Caco-2 (cell line): ENCODE measurements at places on chromosomes 13 and 19. TPM values are rescaled to one million over a fixed set of nuclear protein-coding genes. Genes with fewer than 3 reads are reported as not detected.

The AMER2 gene
- total RNA-seq = not detected in 2 replicates

- DNase-seq = peak; percentile 62
These were observed 11.1 kb downstream of the PROZ start for GRCh38 chr13:113169277-113170272.

DNA sequence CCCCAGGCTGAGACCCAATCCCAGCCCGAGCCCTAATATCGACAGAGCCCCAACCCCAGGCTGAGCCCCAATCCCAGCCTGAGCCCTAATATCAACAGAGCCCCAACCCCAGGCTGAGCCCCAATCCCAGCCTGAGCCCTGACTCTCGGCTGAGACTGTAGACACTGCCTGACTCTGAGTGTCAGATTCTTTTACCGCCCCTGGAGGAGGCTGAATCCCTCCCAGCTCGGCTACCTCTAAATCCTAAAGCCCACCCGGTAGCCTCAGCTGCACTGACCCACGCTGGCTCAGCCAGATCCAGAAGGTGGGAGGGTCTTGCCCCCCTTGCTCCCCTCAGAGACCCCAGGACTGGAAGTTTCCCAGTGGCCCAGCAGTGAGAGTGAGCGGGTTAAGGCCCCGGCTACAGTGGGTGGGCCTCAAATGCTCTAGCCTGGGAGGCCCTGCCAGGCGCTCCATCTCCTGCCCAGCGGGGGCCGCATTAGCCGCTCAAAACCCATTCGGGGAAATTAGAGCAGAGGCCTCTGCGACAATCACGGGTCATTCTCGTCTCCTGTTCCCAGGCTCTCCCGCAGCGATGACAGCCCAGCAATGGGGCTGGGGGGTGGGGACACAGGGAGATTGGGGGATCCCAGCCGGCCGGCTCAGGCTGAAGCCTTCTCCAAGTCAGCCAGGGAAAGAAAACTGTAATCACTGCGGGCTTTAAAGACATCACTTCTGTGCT is 43.8 kb downstream of the ZNRF4 start:
- no peak for DNase-seq

DNA sequence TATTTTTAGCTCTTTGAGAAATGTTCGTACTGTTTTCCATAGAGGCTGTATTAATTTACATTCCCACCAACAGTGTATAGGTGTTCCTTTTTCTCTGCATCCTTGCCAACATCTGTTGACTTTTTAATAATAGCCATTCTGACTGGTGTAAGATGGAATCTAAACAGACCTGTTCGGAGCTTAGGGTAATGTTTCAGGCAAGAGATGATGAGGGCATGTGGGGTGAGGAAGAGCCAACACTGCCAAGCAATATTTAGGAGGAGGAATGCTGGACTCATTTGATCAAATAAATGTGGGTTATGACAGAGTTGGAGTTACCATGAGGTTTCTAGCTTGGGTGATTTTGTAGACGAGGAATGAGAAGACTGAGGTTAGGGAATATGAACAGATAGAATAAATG is 382.9 kb downstream of the KLF12 start:
- DNase-seq = no peak

DNA sequence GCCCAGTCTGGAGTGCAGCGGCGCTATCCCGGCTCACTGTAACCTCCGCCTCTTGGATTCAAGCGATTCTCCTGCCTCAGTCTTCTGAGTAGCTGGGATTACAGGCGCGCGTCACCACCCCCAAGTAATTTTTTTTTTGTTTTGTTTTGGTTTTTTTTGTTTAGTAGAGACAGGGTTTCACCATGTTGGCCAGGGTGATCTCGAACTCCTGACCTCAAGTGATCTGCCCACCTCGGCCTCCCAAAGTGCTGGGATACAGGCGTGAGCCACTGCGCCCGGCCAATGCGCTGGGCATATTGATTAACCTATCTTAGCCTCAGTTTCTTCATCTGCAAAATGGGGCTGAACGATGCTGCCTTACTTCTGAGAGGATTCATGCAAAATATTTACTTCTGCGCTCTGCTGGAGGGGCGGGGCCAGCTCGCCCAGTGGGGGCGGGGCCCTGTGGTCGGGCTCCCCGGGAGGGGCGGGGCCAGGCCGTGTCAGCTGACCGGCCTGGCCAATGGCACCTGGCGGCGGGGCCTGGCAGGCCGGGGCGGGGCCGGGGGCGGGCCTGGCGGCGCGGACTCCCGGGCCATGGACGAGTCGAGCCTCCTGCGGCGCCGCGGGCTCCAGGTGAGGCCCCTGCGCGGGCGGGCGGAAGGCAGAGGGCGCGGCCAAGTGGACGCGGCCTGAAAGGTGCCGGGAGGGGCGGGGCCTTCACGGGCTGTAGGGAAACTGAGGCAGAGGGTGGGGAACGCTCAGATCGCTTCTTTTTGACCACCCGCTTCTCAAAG is at the start of gene MAST3:
Gene MAST3 (plus strand): TSS at position 562 of the 776 bp plus-strand sequence. CDS start 15 bp downstream, at position 577.
- DNase-seq = peak; percentile 89

GRCh38 chr19:38375748-38376147 is 1.4 kb downstream of the PSMD8 start:
- no peak for DNase-seq

GRCh38 chr13:30097701-30098100 is 209.7 kb downstream of the KATNAL1 start:
- DNase-seq = no peak

GRCh38 chr13:45328661-45329111 is 12.3 kb downstream of the TPT1 start:
- no peak for DNase-seq

The COX6B1 gene
- total RNA-seq = 551 and 639 TPM in 2 replicates

The RASIP1 gene
- 5.4 and 5.9 TPM in 2 replicates for total RNA-seq

- DNase-seq = no peak
These were observed 140.9 kb downstream of the MZT1 start for GRCh38 chr13:72586518-72586917.

The KLF12 gene
- 14.0 and 14.7 TPM in 2 replicates for total RNA-seq

- no peak for DNase-seq
These were observed 6.3 kb downstream of the SLC7A10 start for GRCh38 chr19:33219261-33219815.

The METTL21C gene
- not detected in 2 replicates for total RNA-seq

- no peak for DNase-seq
These were observed 52.1 kb downstream of the FLT1 start for GRCh38 chr13:28442839-28443238.

- peak; percentile 91 for DNase-seq
These were observed 11.8 kb upstream of the CSNK1G2 start for GRCh38 chr19:1929021-1929742.

GRCh38 chr19:6381030-6381750 is 5.5 kb upstream of the PSPN start:
- DNase-seq = no peak

The CEACAM3 gene
- total RNA-seq = not detected in 2 replicates

GRCh38 chr13:34265046-34265679 is 447.2 kb downstream of the RFC3 start:
- no peak for DNase-seq

DNA sequence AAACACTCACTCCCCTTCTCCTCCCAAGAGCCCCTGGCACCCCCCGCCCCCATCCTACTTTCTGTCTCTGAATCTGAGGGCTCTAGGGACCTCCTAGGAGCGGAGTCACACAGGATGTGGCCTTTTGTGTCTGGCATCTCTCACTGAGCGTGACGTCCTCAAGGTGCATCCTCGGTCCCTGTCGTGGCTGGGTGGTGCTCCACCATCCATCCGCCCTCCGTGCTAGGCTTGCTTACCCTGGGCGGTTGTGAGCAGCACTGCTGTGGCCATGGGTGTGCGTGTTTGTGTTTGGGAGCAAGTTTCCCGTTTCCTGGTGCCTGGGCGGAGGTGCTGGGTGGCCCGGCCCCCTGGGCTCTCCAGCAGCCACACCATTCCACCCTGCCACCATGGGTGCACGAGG is 12.2 kb downstream of the PLEKHJ1 start:
- no peak for DNase-seq

- DNase-seq = no peak
These were observed 26.5 kb downstream of the MYCBP2 start for GRCh38 chr13:77300176-77301037.

The FBXO17 gene
- 42.8 and 45.2 TPM in 2 replicates for total RNA-seq

- no peak for DNase-seq
These were observed 857.4 kb downstream of the OLFM4 start for GRCh38 chr13:53885997-53886396.

GRCh38 chr19:1865172-1866010 is 2.0 kb upstream of the KLF16 start:
- DNase-seq = no peak

DNA sequence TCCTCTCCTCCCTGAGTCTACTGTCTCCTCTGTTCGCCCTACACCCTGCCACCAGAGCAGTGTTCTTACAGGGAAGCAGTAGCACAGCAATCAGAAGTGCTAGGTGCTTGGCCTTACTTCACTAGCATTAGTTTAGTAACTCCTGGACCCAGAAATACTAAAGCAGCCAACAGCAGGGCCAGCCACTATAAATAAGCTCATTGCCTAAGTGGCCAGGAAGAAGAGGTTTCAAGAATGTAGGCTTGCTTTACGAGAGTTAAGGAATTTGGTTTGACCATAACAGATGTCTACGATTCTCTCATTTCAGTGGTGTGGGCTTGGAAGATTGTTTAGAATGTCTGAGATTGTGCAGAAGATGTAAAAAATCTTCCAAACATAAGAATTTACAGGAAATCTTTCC is 103.3 kb downstream of the ZAR1L start:
- no peak for DNase-seq

- DNase-seq = no peak
These were observed 27.6 kb downstream of the MYO9B start for GRCh38 chr19:17103177-17103576.

- DNase-seq = no peak
These were observed 312.4 kb downstream of the DNAJC15 start for GRCh38 chr13:43335764-43336163.

DNA sequence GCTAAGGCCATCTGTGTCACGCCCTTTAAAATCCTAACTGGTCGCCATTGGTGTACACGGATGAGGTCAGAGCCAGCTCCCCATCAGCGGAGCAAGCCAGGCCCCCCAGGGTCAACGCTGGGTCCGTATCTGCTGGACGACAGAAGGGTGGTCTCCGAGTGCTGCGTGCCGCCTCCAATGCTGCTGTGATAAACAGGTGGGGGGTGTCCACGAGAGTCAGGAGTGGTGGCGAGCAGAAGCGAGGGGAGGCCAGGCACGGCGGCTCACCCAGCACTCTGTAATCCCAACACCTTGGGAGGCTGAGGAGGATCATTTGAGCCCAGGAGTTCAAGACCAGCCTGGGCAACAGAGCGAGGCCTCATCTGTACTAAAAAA is 30.8 kb upstream of the CACTIN start:
- DNase-seq = no peak

DNA sequence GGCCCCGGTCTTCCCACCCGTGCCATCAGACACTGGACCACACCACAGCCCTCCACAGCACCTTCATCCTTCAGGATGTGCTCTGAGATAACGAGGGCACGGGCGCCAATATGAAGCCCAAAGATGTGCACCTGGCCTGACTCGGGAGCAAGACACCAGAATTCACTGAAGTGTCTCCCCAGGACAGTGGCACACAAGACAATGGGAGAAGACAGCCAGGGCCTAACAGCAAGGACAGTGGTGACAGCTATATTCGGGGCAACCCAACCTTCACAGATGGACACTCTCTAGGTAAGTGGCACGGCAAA is 7.2 kb downstream of the DDX39A start:
- DNase-seq = no peak

GRCh38 chr19:55600662-55601028 is 557 bp downstream of the ZNF524 start:
- no peak for DNase-seq

DNA sequence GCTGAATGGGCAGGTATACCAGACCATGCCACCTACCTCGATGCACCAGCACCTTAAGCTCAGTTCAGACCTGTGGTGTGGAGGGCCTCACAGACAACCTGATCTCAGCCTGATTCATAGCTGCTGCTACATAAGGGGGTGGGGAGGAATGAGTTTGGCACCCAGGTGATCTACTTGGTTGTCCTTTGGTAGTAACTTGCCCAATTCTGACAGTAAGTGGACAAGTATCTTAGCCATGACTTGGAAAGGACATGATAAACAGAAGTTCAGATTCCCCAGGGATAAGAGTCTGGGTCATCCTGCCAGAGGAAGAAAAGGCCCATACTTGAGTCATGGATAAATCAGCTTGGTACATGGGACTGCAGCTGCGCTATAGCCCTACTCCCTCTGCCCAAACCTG is 28.4 kb upstream of the SOHLH2 start:
- DNase-seq = no peak

The SKA3 gene
- 33.3 and 37.5 TPM in 2 replicates for total RNA-seq

The SHC2 gene
- total RNA-seq = 1.3 and 2.4 TPM in 2 replicates

GRCh38 chr13:30738526-30739236 is 3.3 kb downstream of the ALOX5AP start:
- DNase-seq = no peak

GRCh38 chr13:32261567-32261966 is 53.6 kb downstream of the ZAR1L start:
- DNase-seq = no peak

GRCh38 chr13:65907666-65908525 is 1322.2 kb downstream of the PCDH9 start:
- DNase-seq = no peak

GRCh38 chr13:114161028-114161556 is 18.0 kb upstream of the CFAP97D2 start:
- DNase-seq = no peak
